Left colon (tissue), 2 donors: ENCODE measurements at places on chromosomes 7 and 10. TPM values are rescaled to one million over a fixed set of nuclear protein-coding genes. Genes with fewer than 3 reads are reported as not detected.

The LDB1 gene
- total RNA-seq = 34.6 TPM

The MCU gene
- total RNA-seq = 106 TPM

The TRPV5 gene
- total RNA-seq = not detected

The HOXA1 gene
- 3.0 TPM for total RNA-seq

The GNGT1 gene
- not detected for total RNA-seq

The CPA1 gene
- total RNA-seq = 4.8 TPM

The WDR86 gene
- total RNA-seq = 0.85 TPM

The HGF gene
- total RNA-seq = 3.2 TPM

The COL28A1 gene
- total RNA-seq = 3.2 TPM

The FAM25C gene
- not detected for total RNA-seq

The PARP12 gene
- 58.7 TPM for total RNA-seq

The GSTO2 gene
- 13.7 TPM for total RNA-seq

The BHLHA15 gene
- total RNA-seq = 1.0 TPM
